ENCODE measurements at places on chromosomes 1 and 21. TPM values are rescaled to one million over a fixed set of nuclear protein-coding genes. Genes with fewer than 3 reads are reported as not detected.
A peak's percentile ranks its signal among the peaks of the same experiment; 100 is the strongest.

GRCh38 chr1:2592672-2593071 is 6.1 kb downstream of the PRXL2B start:
- no peaks in the 10 kb centered on the region for H3K4me1 ChIP-seq
- H3K4me3 ChIP-seq, result no peak overlapping the region
- peak; percentile 53 for DNase-seq
- H3K36me3 ChIP-seq, result no peaks in the 10 kb centered on the region
- no peaks in the 10 kb centered on the region for H3K27me3 ChIP-seq

DNA sequence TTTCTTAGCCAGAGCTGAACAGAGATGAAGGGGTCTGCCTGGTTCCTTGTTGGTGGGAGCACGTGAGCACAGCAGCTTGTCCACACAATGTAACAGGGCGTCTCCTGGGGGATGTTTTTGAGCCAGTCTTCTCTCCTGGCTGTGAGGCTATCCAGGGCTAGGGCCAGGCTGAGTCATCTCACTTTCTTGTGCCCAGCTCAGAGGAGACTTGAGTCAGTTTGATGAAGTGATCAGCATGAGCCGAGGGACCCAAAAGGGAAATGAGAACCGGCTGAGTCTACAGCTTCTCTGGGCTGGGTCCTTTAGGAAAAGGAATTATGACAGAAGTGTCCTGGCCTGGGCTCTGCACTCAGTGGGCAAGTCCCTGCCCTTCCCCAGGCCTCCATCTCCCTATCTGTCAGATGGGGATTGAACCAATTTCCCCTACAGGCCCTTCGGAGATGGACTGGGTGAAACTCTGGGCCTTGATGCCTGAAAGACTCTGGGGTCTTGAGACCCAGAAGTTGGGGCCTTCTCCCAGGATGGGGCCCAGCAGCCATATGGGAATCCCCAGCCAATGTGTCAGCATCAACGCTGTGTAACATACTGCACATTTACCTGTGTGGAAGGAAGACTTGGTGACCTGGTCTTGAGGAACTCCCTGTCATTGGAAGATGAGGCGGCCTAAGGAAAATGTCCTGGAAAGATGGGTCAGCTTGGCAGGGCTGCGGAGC is 36.6 kb downstream of the DMRTB1 start:
- H3K4me3 ChIP-seq, result no peak overlapping the region
- no peak for DNase-seq
- no peaks in the 10 kb centered on the region for H3K36me3 ChIP-seq
- H3K27ac ChIP-seq, result no peak overlapping the region
- H3K27me3 ChIP-seq, result no peaks in the 10 kb centered on the region

- no peak overlapping the region for H3K27ac ChIP-seq
- DNase-seq, result no peak
- H3K4me1 ChIP-seq, result no peaks in the 10 kb centered on the region
- H3K27me3 ChIP-seq, result no peaks in the 10 kb centered on the region
Measured at GRCh38 chr1:54606096-54606989, 17.0 kb downstream of the FAM151A start.

GRCh38 chr1:28290851-28291250 is 31.5 kb downstream of the SESN2 start:
- H3K4me1 ChIP-seq, result peaks cover 19% of the 10 kb centered on the region
- H3K36me3 ChIP-seq, result no peaks in the 10 kb centered on the region
- no peak overlapping the region for H3K27ac ChIP-seq
- DNase-seq, result no peak
- no peak overlapping the region for H3K4me3 ChIP-seq

DNA sequence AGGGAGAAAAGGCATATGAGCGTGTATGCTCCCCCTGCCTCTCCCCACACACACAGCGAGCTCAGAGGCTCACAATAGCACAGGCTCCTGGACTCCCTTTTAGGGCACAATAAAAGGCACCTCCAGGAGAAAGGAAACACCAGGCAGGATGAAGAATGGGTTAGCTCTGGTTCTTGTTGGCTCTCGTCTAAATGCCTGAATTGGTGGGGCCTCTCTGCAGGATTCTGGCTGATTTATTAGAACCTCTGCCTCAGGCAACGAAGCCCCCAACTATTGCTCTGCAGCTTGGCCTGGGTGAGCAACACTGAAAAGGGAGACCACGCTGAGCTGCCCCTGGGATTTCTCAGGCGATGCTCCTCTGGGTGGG is 590.9 kb upstream of the PLXNA2 start:
- H3K4me1 ChIP-seq, result no peaks in the 10 kb centered on the region
- H3K27ac ChIP-seq, result no peak overlapping the region
- no peaks in the 10 kb centered on the region for H3K27me3 ChIP-seq

DNA sequence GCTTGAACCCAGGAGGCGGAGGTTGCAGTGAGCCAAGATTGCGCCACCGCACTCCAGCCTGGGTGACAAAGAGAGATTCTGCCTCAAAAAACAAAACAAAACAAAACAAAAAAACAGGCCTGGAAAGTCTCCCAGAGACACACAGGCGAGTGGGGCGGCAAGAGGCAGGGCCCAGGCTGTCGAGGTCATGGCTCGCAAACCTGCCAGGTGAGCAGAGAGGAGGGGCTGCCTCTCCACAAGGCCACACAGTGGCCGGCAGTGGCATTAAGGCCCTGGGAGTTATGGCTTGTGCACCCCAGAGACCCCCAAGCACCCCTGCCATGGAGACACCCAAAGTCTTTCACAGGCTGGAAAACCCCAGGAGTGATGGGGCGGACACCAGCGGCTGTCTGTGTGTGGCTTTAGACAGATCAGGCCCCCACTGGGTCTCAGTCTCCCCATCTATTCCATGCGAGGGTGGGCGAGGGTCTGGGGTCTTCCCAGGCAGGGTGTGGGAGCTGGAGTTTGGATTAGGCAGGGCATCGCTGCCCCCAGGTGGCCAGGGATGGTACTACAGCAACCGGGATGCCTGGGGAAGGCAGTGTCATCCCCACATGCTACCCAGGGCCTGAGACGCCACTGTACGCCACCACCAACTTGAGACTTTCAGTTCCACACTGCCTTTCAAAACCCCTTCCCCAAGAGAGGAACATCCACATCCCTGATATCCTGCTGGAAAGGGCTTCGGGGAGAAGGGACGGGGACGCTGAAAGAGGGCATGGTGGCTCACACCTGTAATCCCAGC is 7.3 kb upstream of the CTRC start:
- H3K4me1 ChIP-seq, result no peaks in the 10 kb centered on the region
- H3K36me3 ChIP-seq, result no peaks in the 10 kb centered on the region
- no peak overlapping the region for H3K4me3 ChIP-seq
- DNase-seq, result peak; percentile 70
- no peaks in the 10 kb centered on the region for H3K27me3 ChIP-seq

DNA sequence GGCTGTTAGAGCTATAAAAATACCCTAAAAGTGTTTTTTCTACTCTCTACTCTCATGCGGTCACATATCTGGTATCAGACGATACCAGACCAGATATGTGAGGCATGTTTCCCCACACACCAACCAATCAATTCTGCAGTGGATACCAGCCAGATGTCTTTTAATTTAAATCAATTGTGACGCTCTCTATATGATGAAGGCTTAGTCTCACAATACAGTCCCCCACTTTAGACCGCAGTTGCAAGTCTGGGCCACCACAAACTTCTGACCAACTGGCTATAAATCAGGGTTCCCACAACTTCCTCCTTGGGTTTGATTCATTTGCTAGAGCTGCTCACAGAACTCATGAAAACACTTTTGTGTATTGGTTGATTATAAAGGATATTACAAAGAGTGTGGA is 586.1 kb upstream of the ZP4 start:
- DNase-seq, result no peak
- no peak overlapping the region for H3K27ac ChIP-seq
- H3K36me3 ChIP-seq, result no peaks in the 10 kb centered on the region
- H3K4me1 ChIP-seq, result no peaks in the 10 kb centered on the region

DNA sequence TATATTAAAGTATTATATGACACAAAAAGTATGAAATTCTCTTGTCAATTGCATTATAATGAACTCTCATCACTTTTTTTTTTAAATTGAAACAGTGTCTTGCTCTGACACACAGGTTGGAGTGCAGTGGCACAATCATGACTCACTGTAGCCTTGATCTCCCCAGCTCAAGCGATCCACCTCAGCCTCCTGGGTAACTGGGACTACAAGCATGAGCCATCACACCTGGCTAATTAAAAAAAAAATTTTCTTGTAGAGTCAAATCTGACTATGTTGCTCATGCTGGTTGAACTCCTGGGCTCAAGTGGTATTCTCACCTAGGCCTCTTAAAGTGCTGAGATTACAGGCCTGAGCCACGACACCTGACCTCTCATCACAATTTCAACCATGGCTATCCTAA is 259.3 kb downstream of the S1PR1 start:
- no peak overlapping the region for H3K27ac ChIP-seq
- no peaks in the 10 kb centered on the region for H3K4me1 ChIP-seq
- H3K27me3 ChIP-seq, result no peaks in the 10 kb centered on the region
- H3K4me3 ChIP-seq, result no peak overlapping the region
- DNase-seq, result no peak

GRCh38 chr1:170221031-170221430 is 75.3 kb downstream of the NTMT2 start:
- H3K27ac ChIP-seq, result no peak overlapping the region
- H3K36me3 ChIP-seq, result no peaks in the 10 kb centered on the region
- H3K4me1 ChIP-seq, result no peaks in the 10 kb centered on the region

DNA sequence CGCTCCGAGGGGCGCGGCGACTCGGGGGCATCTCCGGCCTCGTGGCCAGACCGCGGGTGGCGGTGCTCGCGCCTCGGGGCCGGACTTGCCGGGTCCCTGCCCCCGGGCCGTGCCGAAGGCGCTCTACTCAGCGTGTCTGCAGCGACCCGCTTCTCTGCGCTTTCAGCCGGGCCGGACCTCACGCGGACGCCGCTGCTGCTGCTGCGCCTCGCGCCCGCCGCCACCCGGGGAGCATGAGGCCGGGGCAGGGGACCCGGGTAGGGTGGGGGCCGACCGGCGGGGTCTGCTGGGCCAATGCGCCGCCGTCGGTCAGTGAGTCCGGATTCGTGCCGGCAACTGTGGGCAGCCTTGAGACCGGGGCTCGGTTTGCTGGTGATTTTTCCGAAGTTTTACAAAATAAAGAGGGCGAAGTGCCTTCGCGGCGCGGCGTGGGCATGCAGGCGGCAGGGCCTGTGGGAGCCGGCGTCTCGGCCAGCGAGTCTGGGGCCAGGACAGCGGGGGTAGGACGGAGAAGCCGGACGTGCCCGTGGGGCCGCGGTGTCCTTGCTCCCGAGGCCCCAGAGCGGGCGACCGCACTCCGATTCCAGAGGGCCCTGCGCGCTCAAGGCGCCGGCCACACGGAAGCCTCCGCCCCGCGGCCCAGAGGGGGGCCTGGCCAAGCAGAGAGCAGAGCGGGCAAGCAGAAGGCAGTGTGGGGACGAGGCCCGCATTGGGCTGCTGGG is 749 bp downstream of the FAM163A start:
- no peak overlapping the region for H3K27ac ChIP-seq
- no peaks in the 10 kb centered on the region for H3K36me3 ChIP-seq
- H3K4me1 ChIP-seq, result no peaks in the 10 kb centered on the region

- H3K36me3 ChIP-seq, result no peaks in the 10 kb centered on the region
- H3K4me1 ChIP-seq, result peaks cover 10% of the 10 kb centered on the region
- no peak overlapping the region for H3K4me3 ChIP-seq
- no peak overlapping the region for H3K27ac ChIP-seq
- no peaks in the 10 kb centered on the region for H3K27me3 ChIP-seq
Measured at GRCh38 chr1:226666164-226666506, 72.9 kb downstream of the ITPKB start.

- H3K4me3 ChIP-seq, result no peak overlapping the region
- H3K36me3 ChIP-seq, result no peaks in the 10 kb centered on the region
- H3K27me3 ChIP-seq, result no peaks in the 10 kb centered on the region
- no peaks in the 10 kb centered on the region for H3K4me1 ChIP-seq
- no peak overlapping the region for H3K27ac ChIP-seq
Measured at GRCh38 chr1:87888446-87888845, 559.8 kb downstream of the LMO4 start.

DNA sequence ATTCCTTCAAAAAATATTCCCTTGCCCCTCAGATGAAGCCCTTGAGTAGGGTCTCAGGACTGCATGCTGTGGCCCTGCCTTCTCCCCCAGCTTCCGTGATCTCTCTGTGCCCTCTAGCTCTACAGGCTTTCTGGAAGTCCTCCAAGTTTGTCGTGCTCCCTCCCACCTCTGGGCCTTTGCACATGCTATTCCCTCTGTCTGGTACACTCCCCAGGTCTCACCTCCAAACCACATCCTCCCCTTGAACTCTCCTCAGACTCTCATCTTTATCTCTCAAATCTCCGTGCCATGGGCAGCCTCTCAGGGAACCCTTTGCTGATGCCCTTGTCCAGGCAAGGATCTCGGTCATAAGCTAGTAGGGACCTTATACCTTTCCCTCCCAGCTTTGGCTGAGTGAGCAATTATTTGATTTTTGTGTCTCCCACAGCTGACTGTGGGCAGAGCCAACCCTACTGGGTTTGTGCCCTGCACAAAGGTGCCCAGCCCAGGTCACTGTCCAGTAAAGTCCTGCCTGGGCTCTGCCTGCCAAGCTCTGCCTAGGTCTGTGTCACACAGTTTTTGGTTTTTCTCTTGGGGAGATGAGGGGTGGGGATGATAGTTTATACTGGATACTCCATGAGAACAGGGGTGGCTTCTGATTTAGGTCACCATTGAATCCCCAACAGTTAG is 188.1 kb downstream of the ZNF281 start:
- H3K4me3 ChIP-seq, result no peak overlapping the region
- H3K36me3 ChIP-seq, result no peaks in the 10 kb centered on the region
- H3K27me3 ChIP-seq, result no peaks in the 10 kb centered on the region
- H3K27ac ChIP-seq, result no peak overlapping the region
- DNase-seq, result peak; percentile 85

DNA sequence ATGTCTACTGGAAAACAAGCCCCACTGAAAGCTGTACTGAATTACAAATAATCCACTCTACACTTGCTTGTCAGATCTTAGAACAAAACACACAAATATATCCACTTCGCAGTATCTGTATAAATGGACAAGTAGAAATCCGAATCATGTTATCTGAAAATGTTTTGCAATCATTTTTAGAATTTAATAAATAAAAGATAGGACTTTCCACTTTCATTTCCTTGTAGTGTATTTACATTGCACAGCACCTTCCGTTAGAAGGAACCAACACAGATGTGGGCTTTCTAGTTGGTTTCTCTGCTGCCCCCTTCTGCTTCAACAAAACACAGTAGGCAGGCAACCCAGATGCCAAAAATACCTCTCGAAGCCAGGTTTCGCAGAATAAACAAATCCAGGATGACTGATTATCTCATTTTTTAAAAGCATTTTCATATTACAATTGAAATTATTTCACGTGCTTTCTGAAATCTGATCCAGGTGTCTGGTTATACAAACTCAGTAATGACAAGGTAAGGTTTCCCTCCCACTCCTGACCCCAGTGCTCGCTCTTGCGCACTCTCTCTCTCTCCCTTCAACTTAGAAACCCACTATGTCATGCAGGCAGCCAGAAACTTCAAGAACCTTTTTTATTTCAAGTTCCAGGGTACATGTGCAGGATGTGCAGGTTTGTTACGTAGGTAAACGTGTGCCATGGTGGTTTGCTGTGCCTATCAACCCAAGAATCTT is 389.9 kb downstream of the SMYD3 start:
- H3K27ac ChIP-seq, result no peak overlapping the region
- no peak for DNase-seq
- no peaks in the 10 kb centered on the region for H3K27me3 ChIP-seq
- H3K4me3 ChIP-seq, result no peak overlapping the region

- no peaks in the 10 kb centered on the region for H3K36me3 ChIP-seq
- H3K27me3 ChIP-seq, result no peaks in the 10 kb centered on the region
- H3K4me3 ChIP-seq, result no peak overlapping the region
- peaks cover 5% of the 10 kb centered on the region for H3K4me1 ChIP-seq
Measured at GRCh38 chr1:47781171-47781959, 215.8 kb downstream of the TRABD2B start.

LRRC3 gene
- total RNA-seq, result 15.2 TPM

SPATA45 gene
- total RNA-seq, result not detected

OR2L5 gene
- not detected for total RNA-seq

PER3 gene
- 20.4 TPM for total RNA-seq

DMRTA2 gene
- not detected for total RNA-seq

CTSK gene
- 3.3 TPM for total RNA-seq
